ENCODE measurements at places on chromosomes 1 and 21.

DNA sequence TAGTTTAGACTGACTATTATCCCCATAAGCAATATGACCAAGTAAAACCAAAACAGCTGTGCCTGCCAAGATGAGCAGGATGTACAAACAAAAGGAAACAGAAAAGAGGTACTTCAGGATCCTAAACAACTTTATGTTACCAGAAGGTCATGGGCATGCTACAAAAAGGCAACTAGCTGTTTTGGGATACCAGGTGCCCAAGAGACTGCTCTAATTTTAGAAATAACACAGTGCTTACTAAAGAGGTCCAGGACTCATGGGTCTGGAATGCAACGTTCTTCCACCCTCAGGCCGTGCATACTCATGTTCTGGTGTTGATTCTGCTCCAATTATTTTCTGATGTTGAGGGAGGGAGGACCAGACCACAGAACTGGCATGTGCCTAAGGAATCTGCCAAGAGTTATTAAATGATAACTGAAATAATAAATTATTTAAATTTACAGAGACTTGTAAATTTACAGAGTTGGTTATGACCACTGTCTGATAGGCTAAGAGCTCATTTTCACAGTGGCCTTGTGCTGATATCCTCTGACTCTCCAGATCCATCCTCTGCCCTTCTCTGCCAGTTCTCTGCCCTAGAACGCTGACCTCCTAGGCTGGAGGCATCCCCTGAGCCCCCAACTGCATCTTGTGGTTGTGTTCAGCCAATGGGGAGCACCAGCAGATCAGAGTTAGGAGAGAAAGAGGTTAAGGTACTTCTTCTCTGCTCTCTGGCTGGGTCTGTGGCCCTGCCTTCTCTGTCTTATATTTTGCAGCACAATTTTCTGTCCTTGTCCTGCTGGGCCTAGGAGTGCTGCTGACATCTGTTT is 37.7 kb upstream of the BCL10 start:
- DNase-seq: no peak
- no peaks in the 10 kb centered on the region for H3K36me3 ChIP-seq
- H3K4me1 ChIP-seq: peaks cover 17% of the 10 kb centered on the region
- H3K27ac ChIP-seq: no peak overlapping the region

GRCh38 chr1:204287466-204287891 is 72.2 kb downstream of the PLEKHA6 start:
- DNase-seq: no peak
- peaks cover 32% of the 10 kb centered on the region for H3K4me1 ChIP-seq
- no peaks in the 10 kb centered on the region for H3K27me3 ChIP-seq
- no peaks in the 10 kb centered on the region for H3K36me3 ChIP-seq

- DNase-seq: no peak
- H3K36me3 ChIP-seq: no peaks in the 10 kb centered on the region
- peaks cover 16% of the 10 kb centered on the region for H3K4me1 ChIP-seq
- peak overlapping the region; percentile 60 for H3K4me3 ChIP-seq
These were observed 110.2 kb downstream of the NAV1 start for GRCh38 chr1:201648907-201649721.

GRCh38 chr1:234722270-234722704 is 112.3 kb upstream of the IRF2BP2 start:
- H3K4me1 ChIP-seq: peaks cover 93% of the 10 kb centered on the region
- no peak overlapping the region for H3K4me3 ChIP-seq
- DNase-seq: no peak

DNA sequence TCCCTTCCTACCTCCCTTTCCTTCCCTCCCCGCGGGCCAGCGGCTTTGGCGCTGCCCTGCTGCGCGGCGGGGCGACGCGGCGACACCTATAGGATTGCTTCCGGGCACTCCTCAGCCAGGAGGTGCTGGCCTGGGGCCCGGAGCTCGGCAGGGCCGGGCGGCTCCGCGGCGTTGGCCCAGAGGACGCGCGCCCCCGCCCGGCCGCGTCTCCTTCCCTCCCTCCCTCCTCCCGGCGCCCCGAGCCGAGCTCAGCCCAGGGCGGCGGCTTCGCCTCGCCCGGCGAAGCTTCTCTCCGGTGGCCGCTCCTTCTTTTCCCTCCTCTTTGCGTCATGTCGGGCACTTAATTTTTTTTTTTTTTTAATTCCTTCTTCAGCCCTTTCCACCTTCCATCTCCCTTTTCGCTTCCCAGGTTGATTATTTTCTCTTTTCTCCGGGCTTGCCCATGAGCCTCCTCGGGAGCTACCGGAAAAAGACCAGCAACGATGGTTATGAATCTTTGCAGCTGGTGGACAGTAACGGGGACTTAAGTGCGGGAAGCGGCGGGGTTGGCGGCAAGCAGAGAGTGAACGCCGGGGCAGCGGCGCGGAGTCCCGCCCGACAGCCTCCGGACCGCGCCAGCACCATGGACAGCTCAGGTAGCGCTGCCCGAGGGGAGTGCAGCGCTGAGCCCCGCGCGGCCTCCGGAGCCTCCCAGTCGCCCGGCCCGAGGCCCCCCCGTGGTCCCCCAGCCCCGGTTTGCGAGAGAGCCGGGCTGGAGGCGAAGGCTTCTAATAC is at the start of gene DNAJC6:
DNAJC6 (plus strand) TSS at position 240 of the 774 bp plus-strand sequence; CDS start at position 443, 203 bp downstream.
- no peak within 1 kb of the TSS for H3K27ac ChIP-seq
- H3K27me3 ChIP-seq: peaks cover 25% of the 10 kb centered on the region
- no peaks in the 10 kb centered on the region for H3K4me1 ChIP-seq
- no peaks in the 10 kb centered on the region for H3K36me3 ChIP-seq

- DNase-seq: no peak
- peaks cover 50% of the 10 kb centered on the region for H3K4me1 ChIP-seq
- H3K27me3 ChIP-seq: no peaks in the 10 kb centered on the region
- H3K36me3 ChIP-seq: no peaks in the 10 kb centered on the region
- H3K27ac ChIP-seq: no peak overlapping the region
These were observed 60.2 kb downstream of the PBX1 start for GRCh38 chr1:164619006-164619784.
